ENCODE measurements at places on chromosomes 1 and 21. TPM values are rescaled to one million over a fixed set of nuclear protein-coding genes. Genes with fewer than 3 reads are reported as not detected.

Gene NTNG1
- total RNA-seq: not detected

Gene BLACAT1
- total RNA-seq: not detected

Gene UMODL1
- not detected for total RNA-seq

GRCh38 chr1:41342774-41343355 lies 18.4 kb upstream of the FOXO6 start:
- DNase-seq: peak; percentile 8

- no peak for DNase-seq
These were observed 598.6 kb downstream of the NPHP4 start for GRCh38 chr1:5393603-5394002.

GRCh38 chr1:198113342-198113750 lies 43.5 kb upstream of the NEK7 start:
- no peak for DNase-seq

GRCh38 chr1:85360730-85361493 lies 84.5 kb upstream of the BCL10 start:
- peak; percentile 15 for DNase-seq

GRCh38 chr1:204134103-204134502 lies 17.7 kb downstream of the ETNK2 start:
- DNase-seq: no peak

DNA sequence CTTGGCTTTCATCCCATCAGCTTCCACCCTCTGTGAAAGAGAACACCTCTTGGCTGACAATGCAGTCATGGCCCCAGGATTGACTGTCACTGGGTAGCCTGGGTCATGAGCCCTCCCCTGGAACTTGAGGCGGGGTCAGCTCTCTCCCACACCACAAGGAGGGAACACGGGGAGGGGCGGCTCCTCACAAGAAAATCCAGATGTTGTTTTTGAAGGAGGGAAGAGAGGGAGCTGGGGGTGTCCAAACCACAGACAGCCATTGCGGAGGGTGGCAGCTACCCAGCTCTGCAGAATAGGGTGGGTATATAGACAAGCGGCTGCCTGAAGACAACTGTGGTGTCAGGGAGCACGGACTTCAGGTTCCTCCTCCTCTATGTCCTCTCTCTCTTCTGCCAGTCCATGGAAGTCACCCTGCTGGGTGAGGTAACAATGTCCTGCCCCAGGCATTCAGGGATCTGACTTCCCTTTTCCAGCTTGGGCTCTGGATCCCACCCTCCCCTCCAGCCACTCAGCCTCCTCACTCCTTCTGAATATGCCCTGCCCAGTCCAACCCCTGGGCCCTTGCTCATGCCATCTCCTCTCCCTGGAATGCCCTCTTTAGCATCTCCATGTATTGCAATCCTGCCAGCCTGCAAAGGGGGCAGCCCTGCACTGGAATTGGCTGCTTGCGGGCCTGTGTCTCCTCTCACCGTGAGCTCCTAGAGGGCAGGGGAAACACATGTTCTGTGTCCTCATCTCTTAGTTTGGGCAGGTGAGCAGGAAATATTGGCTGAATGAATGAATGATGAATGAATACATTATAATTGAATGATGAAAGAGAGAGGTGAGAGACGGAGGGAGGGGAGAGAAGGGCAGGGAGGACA lies 60.9 kb upstream of the RUNX3 start:
- no peak for DNase-seq

GRCh38 chr1:59317780-59318179 lies 20.9 kb downstream of the FGGY start:
- DNase-seq: no peak

DNA sequence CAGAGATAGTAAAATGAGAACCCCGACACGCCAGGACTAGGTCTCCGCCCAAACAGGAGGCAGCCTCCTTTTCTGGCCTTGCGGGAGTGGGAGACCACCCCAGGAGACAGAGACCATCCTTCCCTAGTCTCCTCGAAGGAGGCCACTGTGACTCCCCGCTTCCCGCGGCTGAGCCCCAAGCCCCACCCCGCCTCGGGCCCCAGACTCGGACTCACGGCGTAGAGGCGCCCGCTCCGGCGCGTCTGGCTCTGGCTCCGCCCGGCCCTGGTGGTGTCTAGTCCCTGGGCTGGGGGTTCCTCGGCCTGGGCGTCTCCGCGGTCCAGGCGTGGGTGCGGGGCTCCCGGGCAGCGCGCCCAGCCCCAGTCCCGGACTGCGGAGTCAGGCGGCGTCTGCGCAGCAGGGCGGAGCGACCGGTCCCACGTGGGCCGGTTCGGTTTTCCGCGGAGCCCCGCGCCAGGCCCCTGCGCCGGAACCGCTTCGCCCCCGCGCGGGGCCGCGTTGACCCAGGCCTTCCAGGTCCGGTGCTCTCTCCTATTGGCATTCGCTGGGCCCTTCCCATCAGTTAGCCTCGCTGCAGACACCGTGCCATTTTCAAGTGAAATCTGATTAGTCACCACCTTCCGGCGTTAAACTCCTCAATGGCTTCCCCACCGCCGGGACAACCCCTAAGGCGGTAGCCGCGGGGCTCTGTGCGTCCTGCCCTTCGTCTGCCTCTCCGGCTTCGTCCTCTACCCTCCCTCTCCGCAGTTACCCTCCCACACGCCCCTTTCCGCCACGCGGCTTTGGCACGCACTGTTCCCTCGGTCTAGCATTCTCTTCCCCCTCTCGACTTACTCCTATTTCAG lies at the start of gene C1orf216:
TSS of gene C1orf216 (minus strand) at position 393 of the 845 bp plus-strand sequence. CDS start 2,563 bp downstream, outside the sequence.
- peak; percentile 38 for DNase-seq

GRCh38 chr1:50427818-50428779 lies 4.9 kb upstream of the DMRTA2 start:
- DNase-seq: no peak

DNA sequence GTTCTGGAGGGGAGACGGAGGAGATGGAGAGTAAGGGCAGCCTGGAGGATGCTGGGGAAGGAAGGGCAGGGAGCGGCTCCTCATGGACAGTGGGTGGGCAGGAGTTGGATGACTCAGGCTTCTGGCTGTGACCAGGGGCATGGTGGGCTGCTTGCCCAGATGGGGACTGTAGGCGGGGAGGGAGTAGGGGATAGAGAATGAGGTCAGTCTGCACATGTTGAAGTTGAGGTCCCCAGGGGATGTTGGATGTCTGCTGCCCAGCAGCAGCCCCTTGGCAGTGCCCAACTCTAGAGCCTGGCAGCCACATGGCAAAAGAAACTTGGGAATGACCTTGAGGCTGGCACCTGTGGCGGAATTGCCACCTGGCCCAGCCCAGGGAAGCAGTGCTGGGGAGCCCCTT lies 6.4 kb downstream of the SELENON start:
- peak; percentile 66 for DNase-seq

Data from uterus (tissue), 4 donors.